T-helper 2 cell treated with Interferon-gamma antibody and Interleukin-4, amounts not matched to agents 5 μg/mL and 100 μg/mL, for 36 hours (primary cell): ENCODE measurements at places on chromosomes 7 and 10.

- no peak for DNase-seq
These were observed 12.3 kb upstream of the EGFR start for GRCh38 chr7:55006499-55006898.

- no peak for DNase-seq
These were observed 18.0 kb upstream of the CFAP70 start for GRCh38 chr10:73376679-73377078.

DNA sequence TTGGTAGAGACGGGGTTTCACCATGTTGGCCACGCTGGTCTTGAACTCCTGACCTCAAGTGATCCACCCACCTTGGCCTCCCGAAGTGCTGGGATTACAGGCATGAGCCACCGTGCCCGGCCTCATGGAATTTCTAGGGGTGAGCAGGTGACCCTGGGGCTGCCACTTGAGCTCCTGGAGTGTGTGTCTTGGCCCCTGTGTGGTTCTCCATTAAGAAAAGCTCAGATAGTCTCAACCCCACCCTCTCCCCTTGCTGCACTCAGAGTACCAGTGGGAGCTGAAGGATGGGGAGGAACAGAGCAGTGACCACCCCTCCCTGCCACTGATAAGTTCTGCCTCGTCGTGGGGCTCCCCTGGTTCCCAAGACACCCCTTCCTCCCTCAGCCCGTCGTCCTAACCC is 45.3 kb downstream of the RCC1L start:
- no peak for DNase-seq

- DNase-seq, result no peak
These were observed 96.8 kb downstream of the COL28A1 start for GRCh38 chr7:7438851-7439250.

GRCh38 chr7:20310963-20311742 is 19.5 kb upstream of the ITGB8 start:
- DNase-seq, result no peak

DNA sequence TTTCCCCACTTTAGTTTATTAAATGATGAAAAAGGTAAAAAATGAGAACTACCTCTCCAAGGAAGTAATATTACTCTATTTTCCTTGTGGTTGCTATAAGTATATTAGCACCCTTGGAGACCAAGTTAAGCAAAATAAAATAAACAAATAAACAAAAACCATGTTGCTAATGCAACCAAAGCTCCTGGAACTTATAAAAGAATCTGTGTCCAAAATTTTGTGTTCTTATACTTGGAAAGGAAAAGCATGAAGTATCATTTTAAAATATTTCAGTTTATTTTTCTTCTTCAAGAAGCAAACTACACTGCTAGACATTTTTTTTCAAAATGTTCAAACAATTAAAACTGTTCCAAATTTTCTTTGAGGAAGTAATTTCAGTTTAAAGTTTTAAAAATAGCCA is 441.9 kb upstream of the LRRTM3 start:
- no peak for DNase-seq

GRCh38 chr7:130486114-130486953 is 5.6 kb upstream of the MEST start:
- peak; percentile 38 for DNase-seq

- no peak for DNase-seq
These were observed 448 bp upstream of the PTER start for GRCh38 chr10:16436367-16436757.

DNA sequence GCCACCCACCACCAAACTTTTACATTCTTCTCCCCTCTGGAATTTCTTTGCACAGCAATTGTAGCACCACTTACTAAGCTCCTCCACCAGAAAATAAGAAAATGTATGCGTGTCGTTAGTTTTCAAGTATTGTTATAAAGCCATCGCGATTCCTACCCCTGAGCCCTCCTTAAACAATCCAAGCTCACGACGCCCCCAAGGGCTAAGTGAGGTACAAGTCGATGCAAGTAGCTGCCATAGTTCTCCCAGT is 1.3 kb downstream of the FRAT2 start:
- DNase-seq, result no peak

- no peak for DNase-seq
These were observed 28.8 kb downstream of the ABI1 start for GRCh38 chr10:26831936-26832335.

- DNase-seq, result no peak
These were observed 4.2 kb downstream of the NUB1 start for GRCh38 chr7:151345576-151346469.

DNA sequence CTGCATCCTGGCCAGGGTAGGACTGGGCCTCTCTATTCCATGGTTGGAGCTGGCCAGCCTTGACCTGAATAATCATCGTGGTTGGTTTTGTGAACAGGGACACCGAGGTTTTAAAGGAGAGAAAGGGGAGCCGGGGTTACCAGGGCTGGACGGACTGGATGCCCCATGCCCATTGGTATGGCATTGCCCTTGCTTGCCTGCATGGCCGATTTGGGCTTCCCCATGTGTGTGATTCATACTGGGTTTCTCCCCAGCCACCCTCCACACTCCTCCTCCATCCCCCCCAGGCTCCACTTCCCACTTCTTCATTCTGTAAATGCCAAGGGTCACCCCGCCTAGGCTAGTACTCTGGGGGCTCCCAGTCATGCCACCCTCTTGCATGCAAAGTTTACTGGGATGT is 98.8 kb upstream of the MACROH2A2 start:
- DNase-seq, result no peak

GRCh38 chr7:51346126-51346525 is 29.5 kb upstream of the COBL start:
- no peak for DNase-seq

DNA sequence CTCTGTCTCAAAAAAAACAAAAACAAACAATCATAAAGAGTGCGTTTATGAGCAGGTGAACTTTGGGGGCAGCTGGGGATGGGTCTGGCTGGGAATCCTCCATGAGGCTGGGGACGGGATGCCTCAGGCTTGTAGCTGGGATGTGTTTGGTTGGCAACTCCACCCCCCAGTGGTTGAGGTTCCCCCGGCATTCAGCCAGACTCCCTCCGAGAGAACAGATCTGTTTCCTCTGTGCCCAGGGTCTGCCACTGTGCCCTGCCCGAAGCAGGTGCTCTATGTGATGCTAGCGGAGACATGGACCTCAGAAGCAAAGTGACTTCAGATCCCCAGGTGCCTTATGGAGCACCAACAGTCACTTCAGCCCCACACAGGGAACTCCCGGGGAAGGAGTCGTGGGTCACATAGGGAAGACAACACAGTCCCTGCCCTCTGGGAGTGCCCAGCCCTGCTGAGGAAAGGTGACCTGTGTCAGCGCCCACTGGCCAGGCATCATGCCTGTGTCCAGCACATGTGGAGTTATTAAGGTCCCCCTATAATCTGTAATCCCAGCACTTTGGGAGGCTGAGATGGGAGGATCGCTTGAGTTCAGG is 29.3 kb upstream of the GTF2IRD1 start:
- DNase-seq, result no peak

DNA sequence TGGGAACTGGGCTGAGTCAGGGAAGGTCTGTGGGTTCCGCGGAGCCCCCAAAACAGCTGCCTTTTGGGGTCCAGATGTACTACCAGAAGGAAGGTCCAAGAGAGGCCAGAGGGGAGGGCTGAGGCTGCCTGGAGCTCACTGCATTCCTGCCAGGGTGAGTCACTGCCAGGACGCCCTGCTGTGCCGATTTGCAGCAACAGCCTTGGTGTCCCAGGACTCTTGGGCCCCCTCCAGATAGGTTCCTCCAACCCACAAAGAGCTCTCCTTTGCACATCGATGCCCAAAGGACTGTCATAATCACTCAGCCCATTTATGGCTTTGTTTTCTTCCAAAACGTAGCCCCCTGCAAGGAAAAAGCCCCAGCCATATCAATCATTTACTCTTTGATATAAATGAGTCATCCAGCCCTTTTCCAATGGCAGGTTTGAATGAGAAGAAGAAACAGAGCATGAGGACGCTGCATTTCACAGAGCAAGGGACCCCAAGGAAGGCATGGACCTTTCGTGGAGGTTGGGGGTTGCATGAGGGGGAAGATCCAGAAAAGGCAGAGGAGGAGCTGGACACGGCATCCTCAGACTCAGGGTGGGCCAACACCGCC is 32.2 kb upstream of the COL13A1 start:
- DNase-seq, result no peak

DNA sequence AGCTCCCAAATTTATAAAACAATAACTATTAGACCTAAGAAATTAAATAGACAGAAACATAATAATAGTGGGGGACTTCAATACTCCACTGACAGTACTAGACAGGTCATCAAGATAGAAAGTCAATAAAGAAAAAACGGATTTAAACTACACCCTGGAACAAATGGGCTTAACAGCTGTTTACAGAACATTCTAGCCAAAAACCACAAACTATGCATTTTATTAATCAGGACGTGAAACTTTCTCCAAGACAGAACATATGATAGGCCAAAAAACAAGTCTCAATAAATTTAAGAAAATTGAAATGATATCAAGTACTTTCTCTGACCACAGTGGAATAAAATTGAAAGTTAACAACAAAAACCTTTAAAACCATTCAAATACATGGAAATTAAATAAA is 46.4 kb downstream of the ZNF680 start:
- DNase-seq, result no peak

DNA sequence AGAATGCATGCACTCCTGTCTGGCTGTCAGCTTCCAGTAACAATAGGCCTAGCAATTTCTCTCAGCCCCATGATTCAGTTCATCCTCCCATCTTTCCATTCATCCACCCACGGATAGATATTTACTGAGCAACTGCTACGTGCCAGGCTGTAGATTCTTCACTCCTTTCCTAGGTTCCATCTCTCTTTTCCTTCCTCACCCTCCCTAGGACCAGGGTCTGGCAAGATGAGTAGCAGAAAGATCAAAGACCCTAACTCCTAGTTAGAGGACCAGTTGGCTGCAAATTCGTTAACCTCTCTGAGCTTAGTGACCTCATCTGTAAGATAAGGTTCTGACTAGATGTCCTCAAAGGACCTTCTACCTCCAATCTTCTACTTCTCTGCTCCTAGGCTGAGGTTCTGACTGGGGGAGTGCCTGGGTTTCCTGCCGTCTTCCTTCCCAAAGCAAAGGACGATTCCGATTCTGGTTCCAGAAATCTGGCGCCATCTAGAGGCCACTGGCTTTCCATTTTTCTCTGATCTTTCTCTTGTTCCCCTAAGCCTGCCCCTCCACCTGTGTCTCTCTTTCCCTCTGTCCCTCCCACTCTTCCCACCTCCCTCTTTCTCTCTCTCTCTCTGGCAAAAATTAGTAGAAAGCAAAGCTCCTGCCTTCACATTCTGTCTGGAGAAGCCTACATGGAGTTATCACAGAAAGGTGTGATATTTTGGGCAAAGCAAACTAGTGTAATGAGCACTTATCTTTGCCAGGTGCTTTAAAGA is 26.2 kb downstream of the TBATA start:
- DNase-seq, result peak; percentile 44

- DNase-seq, result no peak
These were observed 22.9 kb upstream of the TCF7L2 start for GRCh38 chr10:112926906-112927688.

DNA sequence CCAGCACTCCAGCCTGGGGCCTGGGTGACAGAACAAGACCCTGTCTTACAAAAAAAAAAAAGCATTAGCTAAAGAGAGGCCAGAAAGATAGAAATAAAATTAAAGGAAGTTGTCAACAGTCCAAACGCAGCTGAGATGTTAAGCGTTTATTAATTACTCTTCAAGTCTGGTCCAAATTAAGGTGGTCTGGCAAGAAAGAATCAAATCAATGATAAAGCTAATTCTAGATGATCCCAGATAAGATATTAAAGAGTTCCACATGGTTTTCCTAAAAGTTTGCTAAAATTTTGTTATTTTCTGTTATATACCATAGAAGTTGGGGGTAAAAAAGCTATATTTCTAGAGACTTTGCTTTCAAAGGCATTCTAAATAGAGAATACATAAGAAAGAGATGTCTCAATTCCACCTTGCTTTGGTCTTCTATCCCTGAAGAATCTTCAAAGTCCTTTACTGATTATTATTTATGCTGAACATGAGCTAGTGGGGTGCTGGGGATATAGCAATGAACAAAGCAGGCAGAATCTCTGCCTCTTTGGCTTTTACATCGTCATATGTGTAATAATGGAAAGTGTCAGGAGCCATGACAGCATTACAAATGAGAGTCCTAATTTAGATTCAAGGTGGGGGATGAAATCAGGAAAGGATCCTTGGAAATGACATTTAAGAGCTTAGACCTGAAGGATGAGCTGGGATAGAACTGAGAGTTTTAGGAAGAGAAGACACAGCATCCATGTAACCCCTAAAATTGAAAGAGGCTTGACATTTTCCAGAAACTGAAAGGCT is 23.4 kb downstream of the FRA10AC1 start:
- DNase-seq, result no peak

DNA sequence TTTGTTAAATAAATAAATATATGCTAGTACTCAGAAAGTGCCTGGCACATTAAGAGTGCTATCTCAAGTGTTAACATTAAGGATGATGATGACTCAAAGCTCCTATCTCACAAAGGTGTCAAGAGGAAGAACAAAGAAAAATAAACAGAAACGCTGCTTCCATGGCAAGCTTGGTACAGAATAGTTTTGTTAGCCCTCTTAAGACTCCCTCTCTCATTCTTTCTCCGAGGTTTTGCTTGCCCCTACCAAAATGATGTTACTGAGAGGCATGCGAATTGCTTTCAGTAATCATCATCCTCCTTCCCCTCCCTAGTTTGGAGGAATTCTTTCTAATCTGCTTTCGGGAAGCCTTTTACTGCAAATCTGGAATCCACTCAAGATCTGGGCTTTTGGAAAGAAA is 96.7 kb downstream of the SORCS1 start:
- no peak for DNase-seq

- DNase-seq, result no peak
These were observed 44.5 kb downstream of the TBATA start for GRCh38 chr10:70740406-70741288.

DNA sequence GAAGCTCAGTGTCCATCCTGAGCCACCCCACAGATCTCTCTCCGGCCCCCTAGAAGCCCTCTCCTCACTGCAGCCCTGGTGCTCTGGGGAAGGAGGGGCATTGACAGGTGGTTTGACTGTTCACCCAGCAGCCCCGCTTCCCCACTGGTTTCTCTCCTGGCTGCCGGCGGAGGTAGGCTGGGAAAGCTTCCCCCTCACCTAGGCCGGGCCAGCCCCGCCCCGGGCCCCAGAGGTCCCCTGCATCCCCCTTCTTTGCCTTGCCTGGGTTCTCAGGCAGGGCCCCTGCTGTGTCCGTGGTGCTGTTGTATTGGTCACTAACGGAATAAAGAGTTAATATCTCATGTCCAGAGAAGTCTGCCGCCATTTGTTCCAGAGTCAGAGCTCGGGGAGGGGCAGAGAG is 21.2 kb downstream of the CLEC2L start:
- DNase-seq, result no peak
